Fibroblast of skin of scalp (primary cell): ENCODE measurements at places on chromosomes 5 and 9.

DNA sequence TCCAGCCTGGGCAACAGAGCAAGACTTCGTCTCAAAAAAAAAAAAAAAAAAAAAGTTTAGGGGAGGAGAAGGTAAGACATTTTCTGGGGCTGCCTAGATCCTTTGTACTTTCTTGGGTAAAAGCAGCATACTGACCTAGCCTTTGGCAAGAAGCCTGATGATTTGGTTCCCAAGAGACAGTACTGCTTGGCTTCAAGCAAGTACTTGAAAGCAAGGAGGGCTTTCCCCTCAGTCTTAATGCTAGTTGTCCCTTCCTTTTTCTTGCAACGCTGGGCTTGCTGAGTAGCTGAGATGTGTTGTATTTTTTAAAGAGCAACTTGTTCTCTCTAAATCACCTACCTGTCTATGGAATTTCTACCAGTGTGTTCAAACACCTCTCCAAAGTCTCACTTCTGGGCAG lies 76.2 kb downstream of the INSYN2B start:
- DNase-seq: peak; percentile 67

GRCh38 chr5:176606032-176606431 lies 3.9 kb downstream of the GPRIN1 start:
- no peak for DNase-seq

- no peak for DNase-seq
These were observed 21.2 kb upstream of the ROPN1L start for GRCh38 chr5:10420468-10420867.

GRCh38 chr9:21985964-21986667 lies 8.1 kb downstream of the CDKN2A start:
- no peak for DNase-seq

DNA sequence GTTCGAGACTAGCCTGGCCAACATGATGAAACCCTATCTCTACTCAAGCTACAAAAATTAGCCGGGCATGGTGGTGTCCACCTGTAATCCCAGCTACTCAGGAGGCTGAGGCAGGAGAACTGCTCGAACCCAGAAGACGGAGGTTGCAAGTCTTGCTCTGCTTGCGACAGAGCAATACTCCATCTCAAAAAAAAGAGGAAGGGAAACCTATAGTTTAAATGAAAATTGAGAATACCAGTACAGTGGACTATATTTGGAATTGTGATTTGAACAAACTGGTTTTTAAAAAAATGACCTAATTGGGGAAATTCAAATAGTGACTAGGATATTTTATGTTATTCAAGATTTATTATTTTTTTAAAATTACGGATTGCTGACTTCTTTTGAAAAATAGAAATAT lies 33.2 kb downstream of the DIAPH1 start:
- no peak for DNase-seq

- DNase-seq: no peak
These were observed 72.0 kb downstream of the ALDH1A1 start for GRCh38 chr9:72880821-72881220.

DNA sequence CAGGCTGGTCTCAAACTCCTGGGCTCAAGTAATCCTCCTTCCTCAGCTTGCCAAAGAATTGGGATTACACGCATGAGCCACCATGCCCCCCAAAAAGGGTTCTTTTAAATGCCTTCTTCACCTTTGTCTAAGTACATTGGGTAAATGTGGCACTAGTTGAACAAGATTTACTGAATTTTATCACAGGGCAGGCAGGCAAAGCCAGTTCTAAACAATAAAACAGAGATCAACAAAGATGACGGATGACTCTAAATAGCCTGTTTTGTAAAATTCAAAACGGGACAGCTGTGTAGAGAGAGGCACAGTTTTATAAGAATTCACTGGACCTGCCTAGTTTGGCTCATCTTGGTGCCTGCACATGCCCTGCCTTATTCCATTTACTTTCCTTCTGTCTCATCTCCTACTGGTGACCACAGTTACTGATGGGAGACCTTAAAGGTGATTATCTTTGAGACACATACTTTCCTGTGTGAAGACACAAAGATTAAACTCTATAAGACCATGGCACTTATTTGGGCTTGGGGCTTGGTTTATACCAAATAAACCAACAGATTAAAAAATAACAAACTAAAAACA lies 149.6 kb upstream of the DMRT1 start:
- no peak for DNase-seq

- DNase-seq: no peak
These were observed 30.2 kb upstream of the KCNIP1 start for GRCh38 chr5:170473642-170474041.

- no peak for DNase-seq
These were observed 28.3 kb upstream of the NEURL1B start for GRCh38 chr5:172612771-172613170.

- no peak for DNase-seq
These were observed at the start of gene COL15A1 for GRCh38 chr9:98943682-98944056. Gene COL15A1 (plus strand): TSS chr9:98943907. CDS start chr9:98944062, 155 bp downstream.

- DNase-seq: no peak
These were observed 306.3 kb upstream of the SGCD start for GRCh38 chr5:156020647-156021046.

GRCh38 chr5:154779105-154779504 lies 23.9 kb downstream of the LARP1 start:
- DNase-seq: peak; percentile 80

DNA sequence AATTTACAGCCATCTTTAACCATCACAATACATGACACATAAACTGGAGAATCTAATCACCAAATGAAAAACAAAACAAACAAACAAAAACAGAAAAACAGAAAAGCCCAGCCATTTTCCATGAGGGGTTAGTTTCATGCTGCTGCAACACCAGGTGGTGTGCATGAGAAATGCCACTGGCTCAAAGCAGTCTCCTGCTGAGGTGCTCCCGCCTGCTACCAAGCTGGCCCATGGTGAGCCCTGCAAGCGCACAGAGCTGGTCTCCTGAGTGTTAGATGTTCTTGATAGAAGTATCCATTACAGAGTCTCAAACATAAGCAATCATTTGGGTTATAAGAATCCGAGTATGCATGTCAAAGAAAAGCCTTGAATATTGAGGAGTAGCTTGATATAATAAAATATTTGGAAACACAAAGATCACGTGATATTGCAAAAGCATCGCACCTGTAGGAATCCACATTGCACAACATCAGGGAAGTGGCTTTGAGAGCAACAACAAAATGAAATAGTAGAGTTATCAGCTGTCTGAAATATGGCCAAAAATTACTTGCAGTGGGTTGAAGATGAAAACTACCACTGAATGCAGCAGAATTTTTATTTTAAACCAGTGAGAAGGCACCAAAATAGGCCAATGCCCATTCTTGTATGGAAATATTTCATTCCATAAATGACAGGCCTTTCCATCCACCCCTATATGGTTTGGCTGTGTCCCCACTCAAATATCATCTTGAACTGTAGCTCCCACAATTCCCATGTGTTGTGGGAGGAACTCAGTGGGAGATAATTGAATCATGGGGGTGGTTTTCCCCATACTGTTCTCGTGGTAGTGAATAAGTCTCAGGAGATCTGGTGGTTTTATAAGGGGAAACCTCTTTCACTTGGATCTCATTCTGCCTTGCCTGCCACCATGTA lies 194.8 kb downstream of the SYK start:
- peak; percentile 63 for DNase-seq

GRCh38 chr5:117160391-117160790 lies 585.8 kb upstream of the SEMA6A start:
- DNase-seq: no peak

DNA sequence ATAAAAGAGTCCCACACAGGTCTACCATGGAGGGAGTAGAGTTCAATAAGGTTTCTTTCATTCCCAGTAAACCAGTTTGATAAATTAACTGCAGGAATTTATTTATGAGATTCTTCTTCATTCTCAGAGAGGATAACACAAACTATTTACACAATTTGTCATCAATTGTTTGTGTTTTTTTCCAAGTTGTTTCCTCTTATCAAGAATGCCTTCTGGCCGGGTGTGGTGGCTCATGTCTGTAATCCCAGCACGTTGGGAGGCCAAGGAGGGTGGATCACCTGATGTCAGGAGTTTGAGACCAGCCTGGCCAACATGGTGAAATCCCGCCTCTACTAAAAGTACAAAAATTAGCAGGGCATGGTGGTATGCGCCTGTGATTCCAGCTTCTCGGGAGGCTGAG lies 216.7 kb downstream of the MLLT3 start:
- DNase-seq: no peak

DNA sequence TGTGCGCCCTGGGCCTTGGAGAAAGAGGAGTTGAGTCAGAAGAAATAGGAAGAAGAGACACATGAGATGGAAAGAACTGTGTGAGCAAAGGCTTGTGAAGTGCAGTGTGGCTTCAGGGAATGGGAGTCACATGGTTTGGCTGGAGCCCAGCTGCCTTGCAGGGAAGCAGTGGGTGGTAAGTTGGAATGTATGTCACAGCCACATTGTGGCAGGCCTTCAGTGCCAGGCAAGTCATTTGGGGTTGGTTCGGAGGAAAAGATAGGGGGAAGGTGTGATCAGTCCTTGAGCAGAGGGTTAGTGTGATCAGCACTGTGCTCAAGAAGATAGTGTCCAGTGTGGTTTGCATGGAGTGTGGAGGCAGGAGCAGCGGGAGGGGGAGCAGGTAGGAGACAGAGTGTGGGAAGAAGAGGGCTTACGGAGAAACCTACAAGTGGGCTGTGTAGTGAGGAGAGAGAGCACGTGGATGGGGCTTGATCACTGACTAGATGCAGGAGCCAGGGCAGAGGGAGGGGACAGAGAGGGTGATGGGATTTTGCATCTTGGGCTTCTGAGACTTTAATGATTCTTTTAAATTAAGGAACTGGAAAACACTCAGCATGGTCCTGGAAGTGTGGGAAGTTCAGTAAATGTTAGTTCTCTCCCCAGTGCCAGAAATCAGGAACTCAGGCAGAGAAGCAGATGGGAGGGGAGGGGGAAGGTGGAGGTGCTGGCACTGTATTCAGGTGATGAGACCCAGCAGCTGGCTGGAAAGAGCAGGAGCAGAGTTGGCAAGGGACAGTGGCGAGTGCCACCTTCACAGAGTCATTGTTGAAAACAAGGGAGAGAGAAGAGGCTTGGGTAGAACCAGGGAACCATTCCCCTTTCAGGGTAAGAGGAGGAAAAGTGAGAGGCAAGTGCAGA lies 46.6 kb downstream of the ARHGAP26 start:
- peak; percentile 84 for DNase-seq

- no peak for DNase-seq
These were observed 450.9 kb downstream of the CCDC171 start for GRCh38 chr9:16003785-16004184.

- no peak for DNase-seq
These were observed 535.0 kb upstream of the CDH18 start for GRCh38 chr5:20522905-20523482.
